ENCODE measurements at places on chromosomes 5 and 9. TPM values are rescaled to one million over a fixed set of nuclear protein-coding genes. Genes with fewer than 3 reads are reported as not detected.

The VLDLR gene
- total RNA-seq, result 1.1 TPM

DNA sequence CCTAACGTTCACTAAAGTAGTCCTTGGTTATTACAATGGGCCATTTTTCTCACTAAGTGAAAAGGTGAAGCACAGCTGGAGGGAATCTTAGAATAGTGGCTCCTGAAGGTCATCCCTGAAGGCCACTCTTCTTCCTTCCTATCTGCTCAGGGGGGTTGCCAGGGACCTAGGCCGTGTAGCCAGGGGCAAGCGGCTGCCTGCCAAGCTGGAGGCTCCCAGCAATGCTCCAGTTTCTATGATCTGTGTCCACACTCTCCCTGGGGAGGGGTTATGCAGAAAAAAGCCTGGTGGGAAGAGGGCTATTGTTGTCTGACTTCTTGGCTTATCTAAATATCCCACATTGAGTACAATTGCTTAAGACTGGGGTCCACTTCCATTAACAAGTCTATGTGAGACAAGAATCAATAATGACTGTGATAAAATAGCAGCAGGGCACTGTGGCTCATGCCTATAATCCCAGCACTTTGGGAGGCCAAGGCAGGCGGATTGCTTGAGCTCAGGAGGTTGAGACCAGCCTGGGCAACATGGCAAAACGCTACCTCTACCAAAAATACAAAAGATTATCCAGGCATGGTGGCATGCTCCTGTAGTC, 3.8 kb downstream of the NMRK1 start:
- no peak for DNase-seq

DNA sequence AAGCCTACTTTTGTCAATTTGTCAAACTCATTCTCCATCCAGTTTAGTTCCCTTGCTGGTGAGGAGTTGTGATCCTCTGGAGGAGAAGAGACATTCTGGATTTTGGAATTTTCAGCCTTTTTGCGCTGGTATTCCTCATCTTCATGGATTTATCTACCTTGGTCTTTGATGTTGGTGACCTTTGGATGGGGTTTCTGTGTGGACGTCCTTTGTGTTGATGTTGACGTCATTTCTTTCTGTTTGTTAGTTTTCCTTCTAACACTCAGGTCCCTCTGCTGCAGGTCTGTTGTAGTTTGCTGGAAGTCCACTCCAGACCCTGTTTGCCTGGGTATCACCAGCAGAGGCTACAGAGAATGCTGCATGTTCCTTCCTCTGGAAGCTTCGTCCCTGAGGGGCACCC, 71.2 kb downstream of the P4HA2 start:
- DNase-seq, result no peak

DNA sequence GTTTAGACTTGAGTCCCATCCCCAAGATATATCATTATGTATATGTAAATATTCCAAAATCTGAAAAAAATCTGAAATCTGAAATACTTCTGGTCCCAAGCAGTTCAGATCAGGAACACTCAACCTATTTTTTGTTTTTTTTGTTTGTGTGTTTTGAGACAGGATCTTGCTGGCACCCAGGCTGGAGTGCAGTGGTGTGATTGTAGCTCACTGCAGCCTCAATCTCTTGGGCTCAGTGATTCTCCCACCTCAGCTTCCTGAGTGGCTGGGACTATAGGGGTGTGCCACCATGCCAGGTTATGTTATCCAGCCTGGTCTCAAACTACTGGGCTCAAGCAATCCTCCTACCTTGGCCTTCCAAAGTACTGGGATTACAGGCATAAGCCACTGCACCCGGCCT, 50.7 kb upstream of the TRAF1 start:
- DNase-seq, result no peak

- no peak for DNase-seq
Measured at GRCh38 chr5:132270706-132271105, 13.2 kb downstream of the PDLIM4 start.

- DNase-seq, result no peak
Measured at GRCh38 chr5:2417301-2417700, 334.2 kb downstream of the IRX2 start.

- DNase-seq, result no peak
Measured at GRCh38 chr5:122019919-122020590, 58.0 kb downstream of the LOX start.

DNA sequence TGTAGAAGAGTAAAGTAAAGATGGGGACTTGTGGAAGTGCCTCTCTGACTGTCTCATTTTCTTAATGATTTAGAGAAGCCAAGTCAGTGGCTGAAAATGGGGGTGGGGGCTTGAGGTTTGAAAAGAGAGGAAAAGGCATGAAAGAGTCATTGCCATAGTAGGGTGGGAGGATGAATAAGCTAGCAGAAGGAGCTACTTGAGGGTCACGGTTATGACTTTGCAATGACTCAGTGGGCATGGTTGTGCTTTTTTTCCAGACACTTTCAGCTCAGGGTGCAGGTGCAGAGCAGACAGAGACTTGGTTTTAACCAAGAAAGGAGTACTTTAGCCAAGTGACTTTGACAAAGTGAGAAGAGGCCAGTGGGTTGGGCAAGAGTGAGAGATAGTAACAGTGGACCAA, 117.8 kb downstream of the PTTG1 start:
- no peak for DNase-seq
